ENCODE measurements at places on chromosomes 16 and 17.

- peak; percentile 20 for DNase-seq
Observed at GRCh38 chr16:30184096-30184890, 891 bp downstream of the CORO1A start.

- DNase-seq: no peak
Observed at GRCh38 chr17:39981766-39982375, 1.3 kb downstream of the PSMD3 start.

- no peak for DNase-seq
Observed at GRCh38 chr17:16466407-16466806, 25.6 kb downstream of the LRRC75A start.

- no peak for DNase-seq
Observed at GRCh38 chr16:1311738-1312466, 2.5 kb downstream of the UBE2I start.

DNA sequence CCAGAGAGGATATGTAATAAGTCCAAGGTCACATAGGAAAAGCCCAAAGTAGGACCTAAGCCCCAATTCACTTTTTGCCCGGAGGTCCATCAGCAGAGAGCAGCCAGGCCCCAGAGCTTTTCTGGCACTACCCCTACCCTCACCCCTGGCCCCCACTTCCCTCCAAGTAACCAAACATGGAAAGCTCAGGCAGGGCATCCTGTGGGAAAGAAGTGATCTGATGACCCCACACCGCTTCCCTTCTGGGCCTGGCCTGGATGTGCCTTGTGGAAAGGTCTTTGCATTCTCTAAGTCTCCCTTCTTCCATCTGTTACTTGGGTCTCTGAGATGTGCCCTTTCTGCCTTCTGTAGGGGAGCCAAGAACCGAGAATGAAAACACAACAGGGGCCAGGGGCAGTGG lies 136.9 kb downstream of the TMEM132E start:
- no peak for DNase-seq

DNA sequence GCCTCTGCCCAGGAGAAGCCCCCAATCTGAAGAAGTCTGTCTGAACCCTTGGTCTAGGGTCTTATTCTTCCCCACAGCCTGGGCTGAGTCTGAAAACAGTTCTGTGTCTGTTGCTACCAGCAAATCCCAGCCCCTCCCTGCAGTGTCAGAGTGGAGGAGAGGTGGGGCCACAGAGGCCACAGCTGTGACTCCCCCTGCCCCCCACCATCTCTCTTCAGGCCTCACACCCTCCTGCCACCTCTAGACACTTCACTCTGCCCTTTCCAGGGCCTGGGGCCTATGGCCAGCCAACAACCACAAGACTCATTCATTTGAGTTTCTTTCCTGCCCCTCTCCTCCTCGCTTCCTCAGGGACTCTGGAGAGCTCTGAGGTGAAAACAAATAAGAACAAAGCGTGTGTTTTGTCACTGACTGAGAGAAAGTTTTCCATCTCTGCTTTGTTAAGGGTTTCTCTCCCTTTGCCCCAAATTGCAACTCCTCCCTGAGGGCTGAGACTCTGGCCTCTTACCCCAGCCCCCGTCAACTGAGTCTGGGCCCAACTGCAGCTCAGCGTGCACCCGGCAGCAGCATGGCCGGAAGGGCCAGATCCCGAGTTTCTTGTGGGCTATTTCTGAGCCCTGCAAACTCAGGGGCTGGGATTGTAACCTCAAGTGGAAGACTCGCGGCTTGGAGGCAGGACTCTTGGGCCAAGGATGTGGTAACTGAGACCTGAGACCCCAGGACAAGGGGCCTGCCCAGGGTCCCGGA lies 13.2 kb downstream of the C17orf50 start:
- no peak for DNase-seq

DNA sequence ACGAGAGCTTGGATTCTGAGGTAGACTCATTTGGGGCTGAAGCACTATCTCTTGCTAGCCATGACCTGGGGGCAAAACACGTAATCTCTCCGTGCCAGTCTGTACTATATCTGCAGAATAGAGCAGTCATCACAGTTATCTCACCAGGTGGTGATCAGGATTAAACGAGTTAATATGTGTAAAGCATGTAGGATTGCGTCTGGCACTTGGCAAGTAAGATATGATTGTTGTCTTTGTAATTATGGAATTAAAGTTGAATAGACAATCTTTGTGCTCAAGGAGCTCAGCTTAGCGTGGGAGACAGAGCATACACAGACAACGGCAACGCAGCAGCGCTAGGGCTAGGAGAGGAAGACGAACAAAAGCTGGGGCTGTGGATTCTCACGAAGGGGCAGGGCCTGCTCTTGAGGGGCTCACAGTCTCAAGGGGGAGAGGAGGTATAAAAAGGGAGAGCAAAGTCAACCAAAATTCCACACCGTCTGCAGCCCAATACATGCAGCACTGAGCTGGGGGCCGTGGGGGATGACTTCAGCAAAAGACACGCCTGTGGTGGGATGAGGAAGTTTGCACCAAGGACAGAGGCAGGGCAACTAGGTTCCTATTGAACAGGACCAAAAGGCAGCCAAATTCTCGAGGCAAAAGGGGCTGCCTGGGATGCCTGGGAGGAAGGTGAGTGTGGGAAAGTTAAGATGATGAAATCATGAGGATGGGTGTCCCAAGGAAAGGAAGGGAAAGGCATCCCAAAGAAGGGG lies 68.6 kb downstream of the SDK2 start:
- no peak for DNase-seq

DNA sequence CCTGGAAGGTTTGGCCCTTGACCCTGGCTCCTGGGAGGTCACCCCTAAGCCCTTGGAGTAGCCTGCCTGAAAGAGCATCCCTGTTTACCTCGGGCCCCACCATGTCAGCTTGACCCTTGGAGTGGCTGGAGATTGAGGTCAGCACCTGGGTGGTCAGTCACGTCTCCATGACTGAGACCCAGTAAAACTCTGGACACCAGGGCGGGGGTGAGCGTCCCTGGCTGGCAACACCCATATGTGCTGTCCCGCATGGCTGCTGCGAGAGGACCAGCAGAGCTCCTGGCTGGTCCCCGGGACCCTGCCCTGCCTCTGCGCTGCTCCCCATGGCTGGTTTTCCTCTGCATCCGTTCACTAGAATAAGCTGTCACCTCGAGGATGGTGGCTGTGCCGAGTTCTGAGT lies 91.2 kb downstream of the RBFOX3 start:
- DNase-seq: no peak

DNA sequence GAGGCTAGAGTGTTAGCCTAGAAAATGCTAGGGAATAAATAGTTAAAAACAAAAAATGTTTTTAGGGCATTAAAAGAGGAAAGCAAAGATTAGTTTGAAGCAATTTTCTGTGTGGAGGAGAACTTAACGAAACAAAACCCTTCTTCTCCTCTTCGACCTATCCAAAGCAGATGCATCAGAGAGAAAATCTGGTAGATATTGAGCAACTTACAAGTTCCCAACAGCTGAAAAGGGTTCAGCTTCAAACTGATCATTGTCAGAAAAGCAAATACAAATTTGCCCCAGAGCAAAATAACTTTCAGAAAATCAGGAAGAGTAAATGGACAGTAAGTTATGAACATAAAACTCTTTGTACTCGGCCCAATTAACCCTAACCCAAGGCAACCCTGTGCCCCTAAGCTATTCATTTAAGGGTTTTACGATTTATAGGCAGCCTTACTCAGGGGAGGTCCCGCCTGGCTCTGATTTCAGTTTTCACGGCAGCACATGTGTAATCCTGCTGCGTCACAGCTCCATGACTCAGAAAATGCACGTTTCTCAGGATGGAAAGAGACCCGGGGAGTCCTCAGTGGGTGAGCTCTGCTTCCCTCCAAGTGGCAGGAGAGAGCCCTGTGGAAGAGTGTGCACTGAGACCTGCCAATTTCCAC lies 405.7 kb upstream of the SALL1 start:
- DNase-seq: no peak

DNA sequence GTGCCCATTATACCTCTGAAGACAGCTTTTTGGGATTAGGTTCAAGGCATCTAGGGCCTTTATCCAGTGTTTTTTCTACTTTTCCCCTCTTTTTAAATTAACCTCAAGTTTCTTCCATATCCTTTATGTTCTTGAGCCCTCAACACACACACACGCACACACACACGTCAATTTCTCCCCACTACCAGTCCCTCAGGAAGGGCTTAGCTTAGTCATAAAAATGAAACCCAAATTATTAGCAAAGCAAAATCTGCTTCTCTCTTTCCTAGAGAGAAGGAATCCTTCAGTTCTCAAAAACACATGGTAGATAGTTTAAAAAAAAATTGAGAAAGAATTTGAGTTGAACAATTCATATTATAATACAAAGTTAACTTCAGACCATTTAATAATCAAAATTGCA lies 401.1 kb downstream of the XYLT1 start:
- DNase-seq: no peak

DNA sequence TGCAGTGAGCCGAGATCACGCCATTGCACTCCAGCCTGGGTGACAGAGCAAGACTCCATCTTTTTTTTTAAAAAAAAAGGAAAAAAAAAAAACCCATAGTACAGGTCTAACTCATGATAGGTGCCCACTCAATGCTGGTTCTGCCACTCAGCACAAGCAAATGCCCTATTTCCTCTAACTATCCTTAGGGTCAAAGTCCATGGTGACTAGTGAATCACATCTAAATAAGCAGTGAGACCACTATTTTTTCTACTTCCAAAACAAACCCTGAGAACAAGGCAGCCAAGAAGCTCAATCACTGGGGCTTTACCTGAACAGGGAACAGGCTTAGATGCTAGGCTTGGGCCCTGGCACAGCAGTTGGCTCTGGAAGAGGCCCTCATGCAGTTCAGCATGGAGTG lies 3.4 kb downstream of the BLTP2 start:
- DNase-seq: no peak

DNA sequence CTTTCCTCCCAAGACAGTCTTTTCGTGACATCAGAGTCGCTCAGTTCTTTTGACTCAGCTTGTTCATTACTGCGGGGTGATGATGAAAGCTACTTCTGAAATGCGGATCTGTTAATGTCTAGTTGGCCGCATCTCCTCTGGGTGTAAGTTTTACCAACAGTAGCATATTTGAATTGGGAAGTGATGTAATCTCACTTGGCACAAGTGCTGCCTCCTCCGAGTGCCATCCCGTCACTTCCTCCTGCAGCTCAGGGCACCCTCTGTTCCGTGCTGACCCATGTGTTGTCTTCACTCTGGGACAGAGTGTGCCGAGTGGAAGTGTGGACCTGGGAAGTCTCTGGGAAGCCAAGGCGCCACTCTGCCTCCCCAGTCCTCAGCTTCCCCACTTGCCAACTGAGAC lies 8.9 kb downstream of the ADAD2 start:
- DNase-seq: no peak

- DNase-seq: no peak
Observed at GRCh38 chr16:83118365-83118764, 491.6 kb downstream of the CDH13 start.

DNA sequence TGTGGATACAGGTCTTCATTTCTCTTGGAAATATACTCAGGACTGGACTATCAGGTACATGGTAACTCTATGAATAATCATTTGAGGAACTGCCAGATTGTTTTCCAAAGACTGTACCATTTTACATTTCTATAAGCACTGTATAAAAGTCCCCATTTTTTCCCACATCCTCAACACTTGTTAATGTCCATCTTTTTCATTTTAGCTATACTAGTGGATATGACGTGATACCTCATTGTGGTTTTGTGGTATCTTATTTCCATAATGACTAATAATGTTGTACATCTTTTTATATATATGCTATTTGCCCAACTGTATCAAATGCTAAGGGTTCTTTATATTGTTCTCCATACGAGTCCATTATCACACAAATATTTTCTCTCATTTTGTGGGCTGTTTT lies 22.9 kb downstream of the NUP88 start:
- DNase-seq: no peak

- DNase-seq: no peak
Observed at GRCh38 chr16:85055493-85056210, 28.1 kb downstream of the KIAA0513 start.

- DNase-seq: peak; percentile 58
Observed at GRCh38 chr16:87392821-87393679, 914 bp downstream of the MAP1LC3B start.

GRCh38 chr17:78089576-78090281 lies 38.8 kb downstream of the TMC6 start:
- DNase-seq: no peak

DNA sequence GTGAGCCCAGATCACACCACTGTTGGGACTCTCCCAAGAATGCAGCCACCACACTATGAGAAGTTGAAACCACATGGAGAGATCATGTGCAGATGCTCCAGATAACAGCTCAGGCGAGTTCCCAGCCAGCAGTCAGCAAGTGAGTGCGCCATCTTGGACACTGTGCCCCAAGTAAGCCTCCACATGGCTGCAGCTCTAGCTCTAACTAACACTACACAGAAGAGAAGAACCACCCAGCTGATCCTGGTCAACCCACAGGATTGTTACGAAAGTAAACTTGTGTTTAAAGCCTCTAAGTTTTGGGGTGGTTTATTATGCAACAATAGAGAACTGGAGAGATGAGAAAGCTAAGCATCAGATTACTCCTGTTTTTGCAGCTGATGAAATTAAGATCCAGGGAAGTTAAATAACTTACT lies 25.8 kb downstream of the SLC38A7 start:
- DNase-seq: no peak

DNA sequence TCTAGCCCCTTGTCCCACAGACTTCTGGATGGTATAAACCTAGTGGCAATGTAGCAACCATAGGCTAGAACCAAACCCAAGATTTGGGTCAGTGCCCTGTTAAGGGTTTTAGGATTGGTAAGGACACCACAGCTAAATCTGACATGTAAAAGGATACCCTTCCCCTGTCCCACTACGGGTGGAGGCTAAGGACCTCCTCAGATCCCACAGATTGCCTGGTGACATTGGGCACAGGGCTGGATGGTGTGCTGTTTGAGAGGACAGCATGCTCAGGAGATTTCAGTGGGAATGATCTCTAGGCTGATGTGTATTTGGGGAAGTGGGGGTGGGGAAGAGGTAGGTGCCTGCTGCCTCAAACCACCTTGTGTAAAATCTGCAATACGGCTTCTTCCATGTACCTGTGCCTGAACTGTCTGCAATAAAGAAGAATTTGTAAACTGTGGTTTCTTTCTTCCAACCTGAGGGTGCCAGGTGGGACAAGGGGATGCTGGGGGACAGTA lies 671 bp upstream of the EDC4 start:
- no peak for DNase-seq

GRCh38 chr16:86030116-86030515 lies 131.2 kb downstream of the IRF8 start:
- no peak for DNase-seq

DNA sequence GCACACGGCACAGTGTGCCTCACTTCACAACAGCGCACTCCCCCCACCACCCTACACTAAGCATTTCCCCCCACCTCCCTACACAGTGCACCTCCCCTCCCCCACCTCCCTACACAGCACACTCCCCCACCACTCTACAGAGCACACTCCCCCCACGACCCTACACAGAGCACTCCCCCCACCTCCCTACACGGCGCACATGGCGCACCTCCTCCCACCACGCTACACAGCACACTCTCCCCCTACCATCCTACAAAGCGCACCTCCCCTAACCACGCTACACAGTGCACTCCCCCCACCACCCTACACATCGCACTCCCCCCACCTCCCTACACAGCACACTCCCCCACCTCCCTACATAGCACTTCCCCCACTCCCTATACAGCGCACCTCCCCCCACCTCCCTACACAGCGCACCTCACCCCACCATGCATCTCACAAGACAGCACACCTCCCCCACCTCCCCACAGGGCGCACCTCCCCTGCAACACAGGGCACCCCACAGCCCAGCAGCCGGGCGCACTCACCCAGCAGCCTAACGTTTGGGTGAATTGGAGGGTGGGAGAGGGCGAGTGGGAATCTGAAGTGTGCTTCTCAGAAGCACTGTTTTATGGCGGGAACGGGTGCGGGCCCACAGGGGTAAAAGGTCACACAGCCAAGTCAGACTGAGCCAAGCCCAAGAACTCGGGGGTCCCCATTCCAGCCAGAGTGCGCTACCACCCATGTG lies 10.3 kb downstream of the KNOP1 start:
- DNase-seq: no peak

GRCh38 chr16:64150193-64150592 lies 971.7 kb downstream of the CDH11 start:
- no peak for DNase-seq
